ENCODE measurements at places on chromosomes 2 and 18.

DNA sequence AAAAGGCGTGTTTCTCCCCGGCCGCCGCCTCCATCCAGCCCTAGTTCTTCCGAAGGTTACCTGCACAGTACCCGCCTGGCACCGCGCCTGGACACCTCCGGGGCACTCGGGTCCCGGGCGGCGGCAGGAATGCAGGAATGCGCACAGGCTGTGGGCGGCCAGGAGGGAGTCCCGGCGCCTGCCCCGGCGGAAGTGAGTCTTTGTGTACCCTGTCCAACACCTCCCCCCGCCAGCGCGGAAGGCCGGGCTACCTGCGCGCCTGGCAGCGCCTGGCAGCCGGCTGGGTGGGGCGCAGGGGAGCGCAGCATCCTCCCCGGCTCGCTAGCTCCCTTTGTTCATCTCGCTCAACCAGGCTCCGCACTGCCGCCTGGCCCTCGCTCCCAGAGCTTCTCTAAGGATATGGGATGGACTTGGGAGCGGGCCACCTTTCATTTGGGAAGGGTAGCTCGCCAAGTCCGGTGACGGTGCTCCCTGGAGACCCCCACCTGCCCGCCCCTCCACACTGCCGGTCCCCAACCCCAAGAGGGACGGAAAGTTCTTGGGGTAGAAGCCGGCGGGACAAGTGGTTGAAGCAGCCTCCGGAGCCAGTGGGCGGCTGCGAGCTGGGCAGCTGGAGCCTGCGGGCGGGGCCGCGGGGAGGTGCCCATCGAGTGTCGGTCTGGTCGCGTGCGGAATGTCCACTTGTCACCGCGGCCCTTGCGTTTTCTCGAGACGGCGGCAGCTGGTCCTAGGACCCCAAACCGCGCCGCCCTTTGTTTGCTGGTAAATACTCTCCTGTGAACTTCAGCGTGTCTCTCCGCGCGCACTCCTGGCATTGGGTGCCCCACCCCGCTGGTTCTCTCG is 1.2 kb upstream of the ST6GAL2 start:
- no peak for DNase-seq

- DNase-seq = no peak
Measured at GRCh38 chr18:25248755-25249154, 103.2 kb downstream of the ZNF521 start.

DNA sequence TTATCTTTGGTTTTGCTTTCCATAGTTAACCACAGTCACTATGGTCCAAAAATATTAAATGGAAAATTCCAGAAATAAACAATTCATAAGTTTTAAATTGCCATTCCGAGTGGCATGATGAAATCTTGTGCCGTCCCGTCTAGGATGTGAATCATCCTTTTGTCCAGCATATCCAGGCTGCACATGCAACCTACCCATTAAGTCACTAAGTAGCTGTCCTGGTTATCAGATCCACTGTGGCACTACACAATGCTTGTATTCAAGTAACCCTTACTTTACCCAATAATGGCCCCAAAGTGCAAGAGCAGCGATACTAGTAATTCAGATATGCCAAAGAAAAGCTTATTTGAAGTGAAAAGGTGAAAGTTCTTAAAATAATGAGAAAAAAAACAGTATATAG is 10.7 kb downstream of the USP34 start:
- no peak for DNase-seq

GRCh38 chr2:53874401-53874950 is 14.7 kb upstream of the GPR75 start:
- no peak for DNase-seq

DNA sequence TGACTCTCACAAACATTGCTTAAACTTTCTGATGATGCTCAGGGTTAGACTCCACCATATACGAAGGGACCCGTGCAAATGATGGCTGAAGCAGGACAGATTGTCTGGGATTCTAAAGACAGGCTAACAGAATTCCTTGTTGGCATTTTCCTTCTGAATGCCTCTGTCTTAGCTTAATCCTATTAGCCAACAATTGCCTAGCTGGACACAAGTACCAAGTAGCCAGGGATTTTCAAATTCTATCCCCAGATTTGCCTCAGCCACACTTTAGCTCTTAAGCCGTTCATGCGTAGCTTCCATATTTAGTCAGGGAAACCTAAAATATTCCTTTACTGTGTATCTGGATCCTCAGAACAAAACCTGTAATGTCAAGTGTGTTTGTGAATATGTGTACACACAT is 40.0 kb downstream of the COL4A3 start:
- DNase-seq = no peak

GRCh38 chr2:109560265-109560664 is 53.5 kb downstream of the SEPTIN10 start:
- no peak for DNase-seq

DNA sequence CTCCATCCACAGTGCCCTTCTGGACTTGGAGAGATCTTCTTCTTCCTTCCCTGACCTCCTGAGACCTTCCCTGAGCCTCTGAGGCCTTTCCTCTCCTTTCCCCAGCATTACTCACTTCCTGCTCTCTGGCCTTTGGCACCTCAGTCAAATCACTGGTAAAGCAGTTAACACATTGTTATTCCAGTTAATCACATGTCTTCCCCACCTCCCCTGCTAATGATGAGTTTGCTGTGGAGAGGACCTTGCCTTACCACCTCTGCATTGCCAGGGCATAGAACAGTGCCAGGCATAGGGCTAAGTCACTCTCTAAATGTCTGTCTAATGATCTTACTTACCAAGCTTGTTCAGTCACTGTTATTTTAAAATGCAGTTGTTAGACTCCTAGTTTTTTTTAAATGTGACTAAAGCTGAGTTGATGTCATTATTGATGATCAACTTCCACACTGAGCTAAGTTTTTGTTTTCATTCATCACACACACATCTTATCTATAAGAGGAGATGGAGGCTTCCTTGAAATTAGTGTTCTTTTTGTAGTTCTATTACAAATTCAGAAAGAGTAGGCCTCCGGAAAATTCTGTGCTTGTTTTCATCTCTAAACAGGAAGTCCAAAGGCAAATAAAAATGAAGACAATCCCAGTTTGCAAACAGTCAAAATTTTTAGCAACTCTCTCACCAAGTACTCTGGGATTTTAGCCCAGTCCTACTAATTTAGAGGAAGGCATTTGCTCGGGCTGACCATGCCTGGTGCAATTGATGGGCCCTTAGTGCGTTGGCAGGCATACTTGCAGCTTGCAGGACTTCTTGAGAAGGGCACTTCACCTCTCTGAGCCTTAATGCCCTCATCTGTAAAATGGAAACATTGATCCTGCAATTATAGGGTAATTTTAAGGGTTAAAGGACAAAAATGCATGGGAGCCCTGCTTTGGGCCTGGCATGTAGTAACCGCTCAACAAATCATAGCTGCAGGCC is 113.7 kb upstream of the SPRED2 start:
- DNase-seq = no peak

- no peak for DNase-seq
Measured at GRCh38 chr18:55069497-55069896, 110.2 kb upstream of the CCDC68 start.
